Naive thymus-derived CD8-positive, alpha-beta T cell (primary cell): ENCODE measurements at places on chromosomes 7 and 10. TPM values are rescaled to one million over a fixed set of nuclear protein-coding genes. Genes with fewer than 3 reads are reported as not detected.

Gene LSM5
- 45.9 TPM for total RNA-seq

Gene CYP3A4
- total RNA-seq, result not detected

Gene PAX4
- total RNA-seq, result not detected

Gene SPDYE18
- 2.3 TPM for total RNA-seq

Gene OR2A25
- total RNA-seq, result not detected

Gene FEZF1
- not detected for total RNA-seq

Gene SLC39A12
- total RNA-seq, result not detected

Gene TMEM225B
- total RNA-seq, result 2.5 TPM

Gene EPDR1
- total RNA-seq, result 0.71 TPM

Gene PAPOLB
- total RNA-seq, result not detected

Gene PRSS2
- total RNA-seq, result not detected

Gene GALNT11
- total RNA-seq, result 31.3 TPM

Gene GCK
- total RNA-seq, result 1.2 TPM

Gene PDGFA
- total RNA-seq, result 0.30 TPM

Gene FAM149B1
- 20.3 TPM for total RNA-seq

Gene BTBD16
- not detected for total RNA-seq
